Hematopoietic multipotent progenitor cell treated with erythropoietin and hydrocortisone succinate and interleukin-3 and kit ligand, for 4 days (in vitro differentiated cells): ENCODE measurements at places on chromosomes 12 and 14.

DNA sequence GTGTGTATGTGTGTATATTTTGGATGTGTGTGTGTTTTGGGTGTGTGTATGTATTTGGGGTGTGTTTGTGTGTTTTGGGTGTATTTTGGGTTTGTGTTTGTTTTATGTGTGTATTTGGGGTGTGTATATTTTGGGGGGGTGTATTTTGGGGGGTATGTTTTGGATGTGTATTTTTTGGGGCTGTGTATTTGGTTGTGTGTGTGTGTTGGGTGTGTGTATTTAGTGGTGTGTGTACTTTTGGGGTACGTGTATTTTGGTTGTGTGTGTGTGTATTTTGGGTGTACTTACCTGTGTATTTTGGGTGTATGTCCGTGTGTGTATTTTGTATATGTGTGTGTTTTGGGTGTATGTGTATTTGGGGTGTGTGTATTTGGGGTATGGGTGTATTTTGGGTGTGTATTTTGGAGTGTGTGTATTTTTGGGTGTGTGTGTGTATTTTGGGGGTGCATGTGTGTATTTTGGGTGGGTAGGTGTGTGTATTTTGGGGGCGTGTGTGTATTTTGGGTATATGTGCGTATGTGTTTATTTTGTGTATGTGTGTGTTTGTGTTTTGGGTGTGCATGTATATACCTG lies 16.7 kb upstream of the TCTN2 start:
- DNase-seq: no peak

DNA sequence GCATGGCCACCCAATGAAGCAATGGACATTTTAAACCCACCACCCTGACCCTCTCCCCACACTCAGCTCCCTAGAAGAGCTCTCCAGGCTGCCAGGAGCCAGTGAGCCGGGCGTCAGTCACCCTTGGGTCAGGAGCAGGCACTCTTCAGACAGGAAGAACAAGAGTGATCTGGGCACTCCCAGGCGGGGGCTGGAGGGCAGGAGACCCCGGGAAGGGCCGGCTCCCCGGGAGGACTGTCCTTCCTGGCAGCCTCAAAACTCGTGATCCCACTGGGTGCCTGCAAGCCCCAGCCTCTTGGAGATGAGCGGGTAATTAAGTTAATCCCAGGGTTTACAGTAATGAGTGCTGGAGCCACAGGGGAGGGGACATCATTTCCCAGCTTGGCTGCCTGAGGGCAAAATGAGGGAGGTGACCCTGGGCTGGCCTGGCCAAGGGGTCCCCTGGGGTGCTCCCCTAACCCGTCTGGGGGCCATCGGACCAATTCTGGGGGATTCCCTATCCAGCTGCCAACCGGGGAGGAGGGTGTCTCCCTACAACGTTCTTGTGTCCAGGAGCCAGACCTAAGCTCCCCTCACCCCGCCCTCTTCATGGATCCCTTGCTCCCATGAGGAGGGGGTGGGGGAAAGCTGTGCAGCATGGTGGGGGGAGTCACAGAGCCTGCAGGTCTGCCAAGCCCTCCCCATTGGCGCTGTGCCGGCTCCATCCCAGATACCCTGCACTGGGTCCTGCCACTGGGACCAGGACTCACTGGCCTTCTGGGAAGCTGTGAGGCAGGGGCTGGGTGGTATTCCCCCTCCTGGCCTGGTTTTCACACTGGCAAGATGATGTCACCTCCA lies 59.2 kb downstream of the CCNK start:
- DNase-seq: no peak

GRCh38 chr12:121253638-121254335 lies 42.7 kb downstream of the CAMKK2 start:
- no peak for DNase-seq

DNA sequence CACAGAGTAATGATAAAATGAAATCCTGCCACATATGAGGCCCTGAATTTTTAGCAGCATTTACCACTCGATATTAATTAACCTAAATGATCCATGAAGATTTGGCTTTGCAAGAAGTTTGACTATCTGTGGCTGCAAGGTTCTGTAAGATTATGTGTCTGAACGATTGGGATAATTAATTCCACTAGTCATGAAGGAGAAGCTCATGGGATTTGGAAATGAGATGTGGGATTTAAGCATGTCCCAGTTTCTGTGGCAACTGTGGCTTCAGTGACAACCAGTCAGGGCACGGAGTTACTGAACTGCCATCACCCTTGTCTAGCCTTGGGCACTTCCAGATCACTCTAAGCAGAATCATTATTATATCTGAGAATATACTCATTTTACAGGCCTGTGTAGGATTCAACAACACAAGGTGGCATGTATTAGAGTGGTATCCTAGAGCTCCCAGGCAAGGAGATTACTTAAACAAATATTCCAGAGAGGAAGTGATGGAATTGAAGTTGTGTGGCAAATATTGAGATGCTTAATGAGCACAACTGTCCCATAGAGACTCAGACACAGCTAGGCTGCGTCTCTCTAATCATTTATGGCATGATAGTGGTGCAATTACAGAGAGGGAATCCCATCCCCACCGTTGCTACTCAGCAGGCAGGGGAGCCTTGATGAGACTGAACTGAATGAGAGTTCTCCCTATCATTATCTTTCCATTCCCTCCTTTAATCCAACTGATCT lies 205.0 kb upstream of the KRR1 start:
- DNase-seq: no peak

GRCh38 chr12:81949416-81949815 lies 190.3 kb upstream of the PPFIA2 start:
- DNase-seq: no peak

- DNase-seq: no peak
Measured at GRCh38 chr12:120849765-120850164, 54.4 kb downstream of the SPPL3 start.

GRCh38 chr12:19227880-19228210 lies 98.3 kb downstream of the PLEKHA5 start:
- DNase-seq: no peak

GRCh38 chr14:61262082-61262481 lies 19.1 kb downstream of the TMEM30B start:
- DNase-seq: no peak

DNA sequence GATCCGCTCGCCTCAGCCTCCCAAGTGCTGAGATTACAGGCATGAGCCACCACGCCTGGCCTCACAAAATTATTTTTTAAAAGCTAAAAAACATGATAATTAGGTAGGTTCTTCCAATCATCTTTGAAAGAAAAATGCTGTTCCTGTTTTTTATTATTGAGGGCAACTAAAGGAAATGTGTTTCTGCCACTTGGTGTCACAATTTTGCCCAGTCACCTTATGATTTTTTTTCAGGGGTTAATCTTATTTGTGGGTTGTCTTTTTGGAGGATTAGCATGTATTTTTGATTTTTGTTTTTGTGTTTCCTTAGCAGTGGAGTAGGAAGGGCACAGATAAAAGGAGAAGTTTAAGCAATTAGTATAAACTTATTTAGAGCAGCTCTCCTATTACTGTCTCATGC lies 79.8 kb downstream of the PRORP start:
- DNase-seq: peak; percentile 69

GRCh38 chr14:65168840-65169239 lies 66.5 kb upstream of the MAX start:
- peak; percentile 39 for DNase-seq

GRCh38 chr14:97874394-97874793 lies 1077.2 kb downstream of the VRK1 start:
- no peak for DNase-seq

GRCh38 chr12:104154806-104155205 lies 16.8 kb upstream of the NFYB start:
- DNase-seq: no peak

DNA sequence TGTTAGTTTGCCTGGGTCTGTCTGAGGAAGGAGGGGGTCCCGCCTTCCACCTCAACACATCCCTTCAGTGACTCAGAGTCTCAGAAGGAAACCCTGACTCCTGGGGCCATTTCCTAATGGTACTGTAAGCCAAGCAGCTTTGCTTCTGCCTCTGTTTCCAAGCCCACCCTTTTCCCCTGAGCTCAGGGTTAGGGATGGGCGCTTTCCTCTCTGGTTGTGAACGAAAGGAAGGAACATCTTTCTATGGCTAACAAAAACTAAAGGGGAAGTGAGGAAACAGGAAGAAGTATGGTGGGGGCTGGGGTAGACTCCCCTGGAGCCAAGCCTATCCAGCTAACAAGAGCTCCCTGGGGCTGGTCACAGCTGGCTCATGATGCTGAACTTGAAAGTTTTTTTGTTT lies 11.6 kb upstream of the UNC119B start:
- peak; percentile 60 for DNase-seq

DNA sequence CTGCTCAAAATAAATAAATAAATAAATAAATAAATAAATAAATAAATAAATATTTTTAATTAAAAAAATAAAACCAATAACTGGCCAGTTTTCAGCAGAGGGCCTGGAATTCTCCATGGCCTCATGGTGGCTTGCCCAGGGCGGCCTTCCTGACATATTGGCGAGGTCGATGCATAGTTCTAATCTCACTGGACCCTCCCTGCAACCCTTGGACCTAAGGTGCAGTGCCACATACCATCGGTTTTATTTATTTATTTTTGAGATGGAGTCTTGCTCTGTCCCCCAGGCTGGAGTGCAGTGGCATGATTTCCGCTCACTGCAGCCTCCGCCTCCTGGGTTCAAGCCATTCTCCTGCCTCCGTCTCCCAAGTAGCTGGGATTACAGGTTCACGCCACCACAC lies 3.9 kb upstream of the VSIG10 start:
- no peak for DNase-seq

- no peak for DNase-seq
Measured at GRCh38 chr14:52025310-52025709, 36.0 kb downstream of the RTRAF start.

DNA sequence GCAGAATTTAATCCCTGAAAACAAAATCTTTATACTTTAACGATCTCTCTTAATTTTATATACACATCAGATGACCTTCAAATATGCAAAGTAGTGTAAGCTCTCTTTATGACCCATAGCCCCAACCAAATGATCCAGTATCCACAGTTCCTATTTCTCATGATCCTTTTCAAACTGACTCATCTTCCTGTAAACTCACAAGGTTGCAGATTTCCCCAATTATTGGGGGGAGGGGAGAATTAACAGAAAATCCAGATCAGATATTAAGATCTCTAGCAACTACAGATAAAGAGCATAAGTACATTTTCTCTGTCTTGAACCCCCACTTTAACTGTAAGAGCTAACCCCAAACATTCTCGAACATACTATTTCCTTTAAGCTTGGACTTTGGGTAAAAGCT lies 12.5 kb downstream of the GNS start:
- no peak for DNase-seq

DNA sequence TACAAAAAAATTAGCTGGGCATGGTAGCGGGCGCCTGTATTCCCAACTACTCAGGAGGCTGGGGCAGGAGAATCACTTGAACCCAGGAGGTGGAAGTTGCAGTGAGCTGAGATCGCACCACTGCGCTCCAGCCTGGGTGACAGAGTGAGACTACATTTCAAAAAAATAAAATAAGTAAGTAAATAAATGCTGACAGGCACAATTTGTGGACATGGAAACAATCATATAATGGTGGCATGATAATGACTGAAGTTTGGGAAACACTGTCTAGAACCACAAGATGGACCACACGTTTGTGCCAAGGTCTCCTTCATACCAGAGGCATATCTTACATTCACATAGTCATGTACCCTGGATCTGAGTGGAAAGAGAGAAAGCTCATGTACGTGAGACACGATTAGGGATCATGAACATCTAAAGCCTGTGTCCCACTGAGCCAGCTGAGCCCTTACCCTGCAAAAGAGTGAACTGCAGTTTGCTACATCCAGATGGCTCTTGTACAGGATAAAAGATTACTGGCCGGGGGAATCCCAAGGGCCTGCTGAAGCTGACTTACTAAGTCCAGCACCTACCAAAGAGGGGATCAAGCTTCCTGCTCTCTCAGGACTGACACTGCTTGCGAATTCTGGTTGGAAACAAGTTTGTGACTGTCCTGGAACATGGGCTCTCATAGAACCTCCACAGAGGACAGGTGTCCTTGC lies 62.9 kb downstream of the TRAFD1 start:
- DNase-seq: no peak

DNA sequence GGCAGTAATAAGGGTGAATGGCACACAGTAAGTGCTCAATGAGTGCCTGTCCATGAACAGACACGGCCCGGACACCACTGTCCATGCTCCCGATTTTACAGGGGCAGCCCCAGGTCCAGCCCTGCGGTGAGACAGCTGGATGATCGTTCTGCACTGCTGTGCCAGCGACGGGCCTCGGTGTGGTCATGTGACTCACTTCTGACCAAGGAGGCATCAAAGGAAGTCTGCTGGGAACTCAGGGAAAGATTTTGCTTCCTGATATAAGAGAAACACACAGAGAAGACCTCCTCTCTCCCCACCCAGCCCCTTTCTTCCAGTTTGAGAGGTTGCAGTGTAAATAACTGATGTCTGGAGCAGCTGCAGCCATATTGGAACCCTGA lies 126.6 kb downstream of the SCARB1 start:
- no peak for DNase-seq

DNA sequence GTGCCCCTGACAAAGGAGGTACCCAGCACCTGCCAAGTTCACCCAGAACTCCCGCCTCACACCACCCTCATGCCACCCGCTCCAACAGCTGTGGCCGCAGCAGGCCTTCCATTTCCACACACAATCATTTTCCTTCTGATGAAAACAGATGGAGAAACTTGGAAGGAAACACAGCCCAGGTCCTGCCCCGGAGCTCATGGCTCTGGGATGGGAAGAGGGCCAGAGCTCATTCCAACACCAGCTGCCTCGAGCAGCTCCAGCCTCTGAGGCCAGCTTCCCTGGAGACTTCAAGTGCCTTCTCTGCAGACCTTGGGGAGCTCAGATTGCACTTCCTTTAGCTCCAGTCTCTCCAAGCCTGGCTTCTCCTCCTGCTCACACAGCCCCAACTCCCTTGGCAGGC lies 55.1 kb upstream of the CMKLR1 start:
- no peak for DNase-seq

DNA sequence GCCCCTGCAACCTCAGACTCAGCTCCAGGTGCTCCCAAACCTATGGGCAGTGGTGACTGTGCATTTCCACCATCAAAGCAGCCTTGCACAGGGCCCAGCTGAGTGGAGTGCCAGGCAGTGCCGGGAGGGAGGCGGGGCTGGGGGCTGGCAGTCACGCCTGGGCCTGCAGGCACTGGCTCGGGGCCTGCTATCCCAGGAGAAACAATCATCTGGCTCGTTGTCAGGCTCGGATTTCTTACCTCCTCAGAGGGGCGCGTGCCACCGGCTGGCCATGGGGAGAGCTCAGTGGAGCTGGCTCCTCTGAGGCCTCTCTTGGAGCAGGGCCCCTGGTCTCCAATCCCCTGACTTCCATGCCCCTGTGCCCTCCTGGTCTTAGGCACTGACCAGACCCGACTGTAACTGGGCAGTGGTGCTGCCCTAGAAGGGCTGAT lies 20.2 kb upstream of the PPP1R13B start:
- no peak for DNase-seq

GRCh38 chr12:10994307-10994706 lies 3.8 kb downstream of the TAS2R20 start:
- DNase-seq: no peak

GRCh38 chr12:40632933-40633332 lies 59.3 kb upstream of the CNTN1 start:
- DNase-seq: no peak

- DNase-seq: no peak
Measured at GRCh38 chr14:100857923-100858837, 32.3 kb downstream of the MEG3 start.

GRCh38 chr12:80222261-80222660 lies 122.9 kb downstream of the OTOGL start:
- peak; percentile 8 for DNase-seq

GRCh38 chr14:82047777-82048470 lies 514.3 kb upstream of the SEL1L start:
- no peak for DNase-seq
